ENCODE measurements at places on chromosomes 2 and 18.

DNA sequence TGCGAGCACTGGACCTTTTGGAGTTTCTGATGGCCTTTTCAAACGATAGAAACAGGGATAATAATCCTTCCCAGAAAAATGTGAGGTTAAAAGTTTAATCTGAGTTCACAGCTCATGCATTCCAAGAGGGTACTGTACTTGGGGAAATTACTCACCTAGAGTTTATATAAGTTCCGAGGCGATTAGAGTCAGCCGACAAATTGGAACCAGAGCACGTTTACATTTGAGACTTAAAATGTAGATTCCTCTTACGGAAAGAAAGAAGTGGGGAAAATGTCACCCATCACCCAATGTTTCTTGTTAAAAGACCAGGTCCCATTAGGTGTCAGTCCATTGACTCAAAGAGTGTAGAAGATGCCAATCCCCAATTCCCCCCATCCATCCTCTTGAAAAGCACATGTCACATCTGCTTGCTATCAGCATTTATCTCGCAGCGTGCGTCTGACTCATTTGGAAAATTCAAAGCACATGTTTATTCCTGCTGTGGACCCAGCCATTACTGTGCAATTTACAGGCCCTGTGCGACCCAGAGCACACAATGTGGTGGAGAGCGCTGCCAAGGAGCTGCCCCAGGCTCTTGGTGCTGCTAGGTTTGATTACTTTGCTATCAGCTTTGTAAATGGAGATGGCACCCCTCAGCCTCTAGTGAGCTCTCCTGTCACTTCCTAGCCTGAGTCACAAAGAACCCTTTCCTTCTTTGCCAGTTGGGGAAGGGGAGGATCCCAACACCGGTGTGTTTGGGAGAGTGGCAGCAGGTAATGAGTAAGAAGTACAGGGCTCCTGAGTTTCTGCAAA lies 104.8 kb downstream of the COLEC12 start:
- DNase-seq: no peak

GRCh38 chr18:54845787-54846186 lies 17.5 kb downstream of the RAB27B start:
- no peak for DNase-seq

DNA sequence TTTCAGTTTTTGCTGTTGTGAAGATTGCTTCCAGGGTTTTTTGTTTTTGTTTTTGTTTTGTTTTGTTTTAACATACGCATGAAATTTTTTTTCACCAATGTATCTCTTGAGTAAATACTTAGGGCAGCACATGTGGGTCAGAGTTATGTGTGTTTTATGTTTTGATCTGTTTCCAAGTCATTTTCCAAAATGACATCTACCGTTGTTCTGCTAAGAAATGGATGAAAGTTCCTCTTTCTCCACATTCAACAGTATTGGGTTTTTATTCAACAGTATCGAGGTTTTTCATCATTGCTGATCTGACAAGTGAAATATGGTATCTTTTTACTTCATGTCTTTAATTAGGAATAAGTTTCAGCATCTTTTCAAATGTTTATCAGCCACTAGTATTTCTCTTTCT lies 16.7 kb downstream of the RNF144A start:
- DNase-seq: no peak

- no peak for DNase-seq
These were observed 60.0 kb downstream of the DGKD start for GRCh38 chr2:233414273-233414654.

- peak; percentile 77 for DNase-seq
These were observed 69.3 kb upstream of the MCFD2 start for GRCh38 chr2:46984642-46985476.

GRCh38 chr2:96771796-96772618 lies 11.3 kb downstream of the CNNM4 start:
- no peak for DNase-seq

DNA sequence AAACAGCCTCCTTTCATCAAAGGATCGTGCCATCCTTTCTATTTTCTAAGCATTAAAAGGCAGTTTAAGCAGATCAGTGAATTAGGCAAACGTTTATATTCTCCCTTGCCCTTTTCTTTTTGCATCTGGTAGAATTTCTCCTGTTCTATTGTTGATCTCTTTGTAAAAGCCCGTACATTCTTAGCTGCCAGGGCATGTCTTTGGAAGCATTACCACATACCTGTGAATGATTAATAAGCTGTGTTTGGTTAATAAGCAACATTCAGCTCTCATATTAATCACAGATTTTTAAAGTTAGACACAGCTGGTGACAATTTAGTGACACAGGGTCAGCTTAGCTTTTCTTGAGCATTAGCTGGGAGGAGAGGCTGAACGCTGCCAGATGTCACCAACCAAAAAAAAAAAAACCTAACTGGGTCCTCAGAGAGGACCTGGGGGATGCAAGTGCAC lies 33.8 kb upstream of the CYP1B1 start:
- DNase-seq: no peak

- no peak for DNase-seq
These were observed 35.7 kb downstream of the C18orf63 start for GRCh38 chr18:74351354-74351753.

DNA sequence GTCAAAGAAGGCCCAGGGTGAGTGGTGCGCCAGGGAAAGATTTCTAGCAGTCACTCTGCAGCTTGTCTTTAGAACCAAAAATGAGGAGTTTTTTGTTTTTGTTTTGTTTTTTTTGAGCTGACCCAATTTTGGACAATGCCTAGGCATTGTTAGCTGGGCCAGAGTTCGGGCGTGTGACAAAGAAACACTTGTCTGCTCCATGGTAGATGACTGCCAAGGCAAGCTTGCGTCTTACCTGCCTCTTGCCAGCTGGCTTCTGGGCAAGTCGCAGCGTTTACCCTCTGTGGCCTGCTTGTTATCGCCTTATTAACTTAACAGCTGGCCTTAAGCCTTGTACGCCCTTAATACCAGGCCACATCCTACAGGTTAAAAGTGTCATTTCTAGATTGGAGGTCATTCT lies 114.3 kb downstream of the GALNT1 start:
- DNase-seq: no peak

DNA sequence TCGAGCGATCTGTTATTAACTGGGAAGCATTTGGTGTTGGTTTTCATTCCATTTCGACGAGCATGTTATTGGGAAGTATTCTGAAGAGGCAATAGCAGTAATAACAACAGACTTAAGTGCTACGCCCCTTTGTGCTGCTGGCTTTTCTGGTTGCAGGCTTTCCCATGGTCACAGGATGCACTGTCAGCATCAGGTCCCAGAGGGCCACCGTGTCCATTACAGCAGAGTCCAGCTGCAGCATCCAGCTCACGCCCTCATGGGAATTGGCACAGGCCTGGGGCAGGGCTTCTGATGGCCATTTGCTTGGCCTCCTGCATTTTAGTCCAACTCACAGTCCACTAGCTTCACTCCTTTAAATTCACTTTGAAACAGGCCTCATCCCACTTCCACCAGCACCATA lies 44.4 kb downstream of the BCL2L11 start:
- DNase-seq: no peak

DNA sequence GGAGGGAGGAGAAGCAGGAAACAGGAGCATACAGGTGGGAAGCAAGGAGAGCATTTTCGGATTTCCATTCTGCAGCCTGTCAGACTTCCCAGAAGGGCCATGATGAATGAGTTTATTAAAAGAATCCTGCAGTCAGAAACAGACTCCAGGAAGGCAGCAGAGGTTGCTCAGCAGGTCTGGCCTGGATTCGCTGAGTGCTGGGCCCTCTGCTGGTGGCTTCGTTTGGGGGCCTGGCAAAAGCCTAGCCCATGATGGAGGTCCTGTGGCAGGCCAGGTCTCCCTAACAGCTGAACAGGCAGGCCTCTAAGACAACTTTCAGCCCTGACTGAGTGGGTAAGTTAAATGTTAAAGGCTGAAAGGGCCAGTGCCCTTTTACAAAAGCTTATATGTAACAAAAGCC lies 108.2 kb upstream of the CAPN13 start:
- no peak for DNase-seq

DNA sequence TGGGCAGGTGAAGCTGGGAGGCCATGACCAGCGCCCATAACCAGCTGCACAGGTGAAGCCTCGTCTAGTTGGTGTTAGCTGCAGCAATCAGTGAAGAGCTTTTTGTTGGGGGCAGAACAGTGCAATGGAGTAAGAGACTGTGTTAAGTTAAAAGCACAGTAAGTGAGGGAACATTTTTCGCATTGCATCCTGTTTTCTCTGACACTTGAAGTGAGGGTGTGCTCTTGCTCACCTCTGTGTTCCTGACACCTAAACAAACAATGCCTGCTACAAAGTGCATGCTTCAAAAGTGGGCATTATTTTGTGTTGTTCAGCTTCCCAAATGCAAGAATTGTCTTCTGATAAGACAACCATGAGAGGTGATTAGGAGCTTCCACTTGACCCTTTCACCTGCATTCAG lies 324.0 kb upstream of the ACVR2A start:
- no peak for DNase-seq

GRCh38 chr2:180360283-180360618 lies 353.2 kb upstream of the CWC22 start:
- no peak for DNase-seq

DNA sequence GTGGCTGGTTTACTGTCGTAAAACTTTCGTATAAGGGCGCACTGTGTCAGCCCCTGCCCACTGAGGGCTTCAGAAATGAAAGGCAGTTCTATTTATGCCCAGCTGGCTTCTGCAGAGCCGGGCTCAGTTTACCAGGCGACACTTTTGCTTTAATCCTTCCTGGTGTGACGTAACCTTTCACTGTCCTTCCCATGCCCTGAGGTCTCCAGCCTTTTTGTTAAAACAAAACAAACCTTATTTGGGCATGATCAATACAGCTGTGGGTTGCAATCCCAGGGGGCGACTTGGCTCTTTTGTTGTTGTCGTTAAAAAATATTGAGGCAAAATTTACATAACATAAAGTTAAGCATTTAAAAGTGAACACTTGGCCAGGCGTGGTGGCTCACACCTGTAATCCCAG lies 85.3 kb downstream of the AGAP1 start:
- no peak for DNase-seq

DNA sequence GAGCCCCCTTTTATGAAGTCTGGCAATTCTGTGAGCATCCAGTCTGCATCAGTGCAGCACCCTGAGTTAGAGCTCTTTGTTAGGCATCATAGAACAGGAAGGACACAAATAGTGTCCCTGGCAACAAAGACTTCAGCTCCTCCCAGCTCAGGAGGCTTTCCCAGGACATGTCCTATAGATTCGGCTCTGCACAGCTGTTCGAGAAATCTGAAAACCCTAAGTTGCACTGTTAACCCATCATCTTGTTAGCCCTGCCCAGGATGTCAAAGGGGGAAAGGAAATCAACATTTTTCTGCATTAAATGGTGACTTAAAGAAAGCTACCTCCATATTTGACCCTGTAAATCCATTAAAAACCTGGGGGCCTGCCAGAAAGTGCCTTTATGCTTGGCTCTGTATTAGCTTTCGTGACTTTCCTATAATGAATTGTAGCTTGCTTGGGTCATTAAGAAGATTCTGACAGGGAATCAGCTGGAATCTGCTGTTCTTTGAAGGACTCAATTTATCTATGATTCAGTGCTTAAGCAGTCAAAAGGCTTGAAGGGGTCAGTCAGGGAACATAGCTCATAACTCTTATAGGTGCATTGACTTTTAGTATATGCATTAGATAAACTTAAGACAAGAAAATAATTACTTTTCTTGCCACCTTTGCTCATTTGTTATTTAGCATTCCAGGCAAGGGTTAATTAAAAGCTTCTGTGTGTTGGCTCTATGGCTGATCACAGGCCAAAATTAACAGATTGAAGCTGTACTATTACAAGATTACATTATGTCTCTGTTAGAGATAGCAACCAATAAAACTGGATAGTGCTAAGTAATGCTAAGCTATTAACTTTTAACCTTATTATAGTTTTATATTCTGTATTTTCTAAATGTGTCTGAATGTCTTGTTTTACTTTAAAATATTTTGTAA lies 20.6 kb downstream of the ERMN start:
- DNase-seq: no peak

GRCh38 chr2:178419123-178419522 lies 31.9 kb downstream of the PRKRA start:
- DNase-seq: no peak

- DNase-seq: no peak
These were observed 34.2 kb upstream of the ZNF804A start for GRCh38 chr2:184564092-184564491.

DNA sequence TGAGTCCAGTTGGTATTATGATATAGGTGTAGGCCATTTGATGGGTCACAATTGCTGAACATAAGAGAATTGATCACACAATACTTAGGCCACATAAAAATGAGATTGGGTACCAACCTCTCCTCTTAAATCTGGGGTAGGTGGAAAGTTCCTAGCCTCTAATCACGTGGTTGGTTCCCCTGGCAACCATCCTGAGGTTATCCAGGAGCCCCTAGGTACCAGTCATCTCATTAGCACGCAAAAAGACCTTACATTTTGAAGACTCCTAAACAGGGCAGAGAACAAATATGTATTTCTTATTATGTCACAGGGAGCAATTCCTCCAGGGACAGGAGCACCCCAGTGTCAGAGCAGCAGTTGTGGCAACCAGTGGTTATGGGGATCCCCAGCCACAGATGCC lies 12.7 kb upstream of the SELENOI start:
- DNase-seq: no peak

- DNase-seq: no peak
These were observed 27.9 kb downstream of the COL3A1 start for GRCh38 chr2:189002079-189002478.

GRCh38 chr18:12861637-12862036 lies 22.4 kb downstream of the PTPN2 start:
- no peak for DNase-seq

DNA sequence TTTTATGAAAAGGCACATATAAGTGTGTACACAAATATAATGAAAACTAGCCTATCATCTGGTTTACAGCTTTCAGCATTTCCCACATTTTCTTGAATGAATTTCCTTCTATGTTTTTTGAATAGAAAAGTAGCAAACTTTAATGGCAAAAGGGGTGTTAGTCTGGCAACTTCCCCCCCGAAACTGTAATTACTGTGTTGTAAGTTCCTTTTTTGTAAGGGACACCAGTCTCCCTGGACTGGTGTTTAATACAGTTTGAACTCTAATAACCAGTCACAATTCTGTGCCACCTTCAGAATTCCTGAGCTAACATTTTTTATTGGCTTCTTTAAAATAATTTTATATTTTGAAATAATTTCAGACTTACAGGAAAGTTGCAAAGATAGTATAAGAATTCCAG lies 94.2 kb downstream of the ACSL3 start:
- DNase-seq: no peak

- no peak for DNase-seq
These were observed 154.4 kb upstream of the EPAS1 start for GRCh38 chr2:46142546-46143428.

GRCh38 chr2:133324150-133324561 lies 244.1 kb downstream of the NCKAP5 start:
- DNase-seq: no peak

GRCh38 chr2:235026649-235027557 lies 75.1 kb downstream of the SH3BP4 start:
- DNase-seq: no peak

DNA sequence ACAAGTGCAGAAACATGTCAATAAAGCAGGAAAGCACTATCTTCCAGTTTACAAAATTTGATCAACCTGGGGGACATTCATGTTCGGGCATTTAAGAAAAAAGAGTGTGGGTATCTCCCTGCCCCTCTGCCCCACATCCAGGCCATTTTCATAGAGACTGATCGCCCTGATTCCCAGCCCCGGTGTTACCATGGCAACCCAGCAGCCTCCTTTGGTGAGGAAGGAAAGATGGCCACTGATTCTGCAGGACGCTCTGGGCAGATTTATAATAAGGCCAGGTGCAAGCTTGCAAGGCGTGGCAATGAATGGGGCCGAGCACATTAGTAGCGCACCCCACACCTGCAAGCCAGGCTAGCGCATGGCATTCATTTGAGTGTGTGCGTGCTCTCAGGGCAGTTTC lies 36.7 kb upstream of the ARL4C start:
- DNase-seq: no peak

- no peak for DNase-seq
These were observed 7.3 kb upstream of the ATL2 start for GRCh38 chr2:38384338-38384737.
